ENCODE measurements at places on chromosomes 11 and 22. TPM values are rescaled to one million over a fixed set of nuclear protein-coding genes. Genes with fewer than 3 reads are reported as not detected.

GAL gene
- 1.8 TPM for polyA plus RNA-seq

CERK gene
- polyA plus RNA-seq: 32.4 TPM

PDGFD gene
- 0.83 TPM for polyA plus RNA-seq

SYCE3 gene
- polyA plus RNA-seq: 1.7 TPM

TTC28 gene
- 5.7 TPM for polyA plus RNA-seq

ZNF280B gene
- 0.14 TPM for polyA plus RNA-seq

- DNase-seq: no peak
Observed at GRCh38 chr11:115241899-115242298, 262.3 kb downstream of the CADM1 start.

- DNase-seq: no peak
Observed at GRCh38 chr11:93166194-93166593, 31.6 kb downstream of the SLC36A4 start.

DNA sequence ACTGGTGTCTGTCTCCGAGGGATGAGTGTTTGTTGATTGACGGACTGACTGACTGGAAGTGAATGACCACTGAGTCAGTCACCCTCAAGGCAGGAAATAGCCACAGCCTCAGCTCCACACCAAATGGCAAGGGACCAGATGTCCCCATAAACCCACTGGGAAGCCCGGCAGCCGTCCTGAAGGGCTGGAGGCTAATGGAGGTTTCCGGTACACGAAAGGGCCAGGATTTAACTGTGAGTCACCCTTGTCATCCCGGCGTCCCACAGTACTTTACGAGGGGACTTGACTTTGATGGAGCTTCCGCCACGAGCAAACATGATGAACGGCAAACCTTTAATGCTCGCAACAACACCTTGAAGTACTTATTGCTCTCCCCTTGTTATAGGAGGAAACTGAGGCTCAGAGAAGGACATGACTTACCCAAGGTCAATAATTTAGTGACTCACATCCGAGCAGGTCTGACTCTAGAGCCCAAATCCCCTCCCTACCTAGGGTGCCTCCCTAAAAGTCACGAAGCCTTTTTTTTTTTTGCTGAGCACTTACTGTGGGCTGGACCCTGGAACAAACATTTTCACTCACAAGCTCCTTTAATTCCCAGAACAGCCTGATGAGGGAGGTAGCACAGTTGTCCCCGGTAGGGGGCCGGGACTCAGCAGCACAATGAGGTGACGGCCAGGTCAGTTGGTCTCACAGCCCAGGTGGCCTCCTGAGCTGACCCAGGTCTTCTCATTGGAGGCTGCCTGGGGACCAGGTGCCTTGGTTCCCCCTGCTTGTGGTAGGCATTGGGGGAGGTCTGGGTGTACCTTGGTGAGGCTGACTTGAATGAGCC is 25.2 kb upstream of the GCAT start:
- DNase-seq: no peak

- DNase-seq: no peak
Observed at GRCh38 chr11:1297011-1297575, 12.3 kb downstream of the TOLLIP start.

DNA sequence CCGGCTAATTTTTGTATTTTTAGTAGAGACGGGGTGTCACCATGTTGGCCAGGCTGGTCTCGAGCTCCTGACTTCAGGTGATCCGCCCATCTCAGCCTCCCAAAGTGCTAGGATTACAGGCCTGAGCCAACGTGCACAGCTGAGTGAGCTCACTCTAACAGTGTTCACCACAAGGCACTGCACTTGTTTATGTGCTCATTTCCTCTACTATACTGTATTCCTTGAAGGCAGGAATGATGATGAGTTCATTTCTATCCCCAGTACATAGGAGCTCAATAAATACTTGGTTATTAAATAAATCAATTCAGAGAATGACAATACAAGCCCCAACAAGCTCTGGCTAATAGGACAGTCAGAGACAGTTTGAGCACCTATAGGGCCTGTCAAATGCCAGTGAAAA is 29.1 kb downstream of the ALG8 start:
- DNase-seq: no peak

DNA sequence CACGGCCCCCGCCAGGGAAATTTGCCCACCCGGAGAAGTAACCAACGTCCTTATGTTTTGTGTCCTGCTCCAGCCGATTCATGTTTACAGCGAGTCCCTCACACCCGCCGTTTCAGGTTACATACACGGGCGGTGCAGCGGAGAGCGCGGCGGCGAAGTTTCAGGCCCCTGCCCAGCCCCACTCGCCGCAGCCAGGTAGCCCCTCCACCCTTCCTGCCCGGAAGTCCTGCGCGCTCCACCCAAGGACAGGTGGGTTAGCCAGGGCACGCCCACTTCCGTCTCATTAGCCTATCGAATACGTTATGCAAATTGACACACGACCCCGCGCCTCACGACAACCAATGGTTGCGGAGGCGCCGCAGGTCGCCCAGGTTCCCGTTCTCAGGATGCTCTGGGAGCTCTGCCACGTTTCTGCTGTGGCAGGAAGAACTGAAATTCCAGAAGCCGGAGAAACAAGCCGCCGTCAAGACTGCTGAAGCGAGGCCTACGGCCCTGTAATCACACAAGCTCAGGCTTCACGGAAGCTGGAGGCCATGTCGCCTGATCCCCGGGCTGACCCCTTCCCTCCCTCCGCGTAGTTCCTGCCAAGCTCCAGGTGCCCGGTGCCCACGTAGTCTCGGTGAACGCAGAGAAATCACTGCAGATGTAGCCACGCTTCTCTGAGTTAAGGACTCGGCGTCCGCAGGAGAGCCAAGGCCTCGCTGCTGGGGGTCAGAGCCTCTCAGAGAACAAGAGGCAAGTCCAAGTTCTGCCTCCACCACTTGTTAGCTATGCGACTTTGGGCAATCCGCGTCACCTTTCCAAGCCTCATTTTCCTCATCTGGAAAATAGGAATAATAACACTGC is 22.4 kb upstream of the MYH9 start:
- DNase-seq: peak; percentile 92

DNA sequence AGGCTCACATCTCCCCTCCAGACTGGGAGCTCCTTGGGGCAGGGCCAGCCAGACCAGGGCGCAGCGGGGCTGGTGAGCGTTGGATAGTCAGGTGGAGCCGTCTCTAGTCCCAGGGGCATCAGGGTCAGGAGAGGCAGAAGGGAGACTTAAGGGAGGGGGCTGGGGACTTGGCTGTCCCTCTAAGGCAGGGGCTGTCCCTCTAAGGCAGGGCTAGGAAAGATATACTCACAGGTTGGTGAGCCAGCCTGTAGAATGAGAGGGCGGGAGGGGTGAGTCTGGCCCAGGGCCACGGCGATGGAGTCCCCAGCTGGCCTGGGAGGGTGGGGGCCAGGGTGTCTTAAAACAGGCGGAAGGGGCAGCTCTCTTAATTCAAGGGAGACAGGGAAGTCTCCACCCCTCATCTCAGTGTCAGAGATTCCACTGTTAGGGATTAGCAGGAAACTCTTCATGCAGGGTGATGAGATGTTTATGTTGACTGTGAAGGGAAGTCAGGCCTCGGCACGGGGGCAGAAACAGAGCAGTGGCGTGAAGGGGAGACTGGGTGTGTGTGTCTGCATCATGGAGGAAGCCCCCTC is 11.3 kb downstream of the P2RY2 start:
- DNase-seq: peak; percentile 84

DNA sequence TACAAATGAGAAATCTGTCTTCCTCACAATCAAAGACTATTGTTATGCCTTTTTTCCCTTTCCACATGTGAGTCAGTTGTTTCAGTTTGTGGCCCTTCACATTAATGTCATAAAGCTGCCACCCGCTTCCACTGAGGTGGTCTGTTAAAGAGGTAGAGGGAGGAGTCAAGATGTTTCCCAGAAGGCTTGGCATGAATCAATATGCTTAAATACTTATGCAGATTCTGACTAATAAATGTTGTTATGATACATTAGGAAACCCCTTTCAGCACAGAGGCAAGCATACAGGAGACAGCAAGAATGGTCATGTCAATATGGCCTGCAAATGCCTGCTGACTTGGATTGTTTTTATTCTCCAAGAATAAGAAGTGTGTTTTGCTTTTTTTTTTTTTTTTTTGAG is 6.5 kb downstream of the RTN3 start:
- DNase-seq: no peak

DNA sequence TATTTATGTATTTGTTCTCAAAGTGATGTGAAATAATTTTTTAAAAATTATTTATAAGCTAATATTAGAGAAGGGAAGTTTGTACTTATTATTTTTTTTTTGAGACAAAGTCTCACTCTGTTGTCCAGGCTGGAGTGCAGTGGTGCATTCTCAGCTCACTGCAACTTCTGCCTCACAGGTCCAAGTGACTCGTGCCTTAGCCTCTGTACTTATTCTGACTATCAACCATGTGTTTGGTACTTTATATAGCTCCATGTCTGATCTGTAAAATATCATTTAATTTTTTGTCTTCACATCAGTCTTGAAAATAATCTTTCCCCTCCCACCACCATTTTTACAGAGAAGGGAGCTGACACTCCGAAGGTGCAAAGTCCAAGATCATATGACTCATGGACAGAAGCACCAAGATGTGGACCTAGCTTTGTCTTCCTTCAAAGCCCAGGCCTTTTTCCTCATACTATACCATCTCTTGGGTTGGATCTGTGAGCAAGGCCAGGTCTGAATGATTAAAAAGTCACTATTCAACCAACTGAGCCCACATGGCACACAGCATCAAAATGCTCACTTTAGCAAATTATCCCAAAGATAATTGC is 32.4 kb upstream of the EED start:
- DNase-seq: no peak

GRCh38 chr11:45853332-45854219 is 6.3 kb downstream of the CRY2 start:
- no peak for DNase-seq

DNA sequence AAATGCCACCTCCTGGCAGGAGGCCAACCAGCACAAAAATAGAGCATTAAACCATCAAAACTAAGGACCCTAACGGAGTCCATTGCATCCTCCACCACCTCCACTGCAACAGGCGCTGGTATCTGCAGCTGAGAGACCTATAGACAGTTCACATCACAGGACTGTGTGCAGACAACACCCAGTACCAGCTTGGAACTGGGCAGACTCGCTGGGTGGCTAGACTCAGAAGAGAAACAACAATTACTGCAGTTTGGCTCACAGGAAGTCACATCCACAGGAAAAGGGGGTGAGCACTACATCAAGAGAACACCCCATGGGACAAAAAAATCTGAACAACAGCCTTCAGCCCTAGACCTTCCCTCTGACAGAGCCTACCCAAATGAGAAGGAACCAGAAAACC is 11.6 kb upstream of the TMEM45B start:
- DNase-seq: no peak

DNA sequence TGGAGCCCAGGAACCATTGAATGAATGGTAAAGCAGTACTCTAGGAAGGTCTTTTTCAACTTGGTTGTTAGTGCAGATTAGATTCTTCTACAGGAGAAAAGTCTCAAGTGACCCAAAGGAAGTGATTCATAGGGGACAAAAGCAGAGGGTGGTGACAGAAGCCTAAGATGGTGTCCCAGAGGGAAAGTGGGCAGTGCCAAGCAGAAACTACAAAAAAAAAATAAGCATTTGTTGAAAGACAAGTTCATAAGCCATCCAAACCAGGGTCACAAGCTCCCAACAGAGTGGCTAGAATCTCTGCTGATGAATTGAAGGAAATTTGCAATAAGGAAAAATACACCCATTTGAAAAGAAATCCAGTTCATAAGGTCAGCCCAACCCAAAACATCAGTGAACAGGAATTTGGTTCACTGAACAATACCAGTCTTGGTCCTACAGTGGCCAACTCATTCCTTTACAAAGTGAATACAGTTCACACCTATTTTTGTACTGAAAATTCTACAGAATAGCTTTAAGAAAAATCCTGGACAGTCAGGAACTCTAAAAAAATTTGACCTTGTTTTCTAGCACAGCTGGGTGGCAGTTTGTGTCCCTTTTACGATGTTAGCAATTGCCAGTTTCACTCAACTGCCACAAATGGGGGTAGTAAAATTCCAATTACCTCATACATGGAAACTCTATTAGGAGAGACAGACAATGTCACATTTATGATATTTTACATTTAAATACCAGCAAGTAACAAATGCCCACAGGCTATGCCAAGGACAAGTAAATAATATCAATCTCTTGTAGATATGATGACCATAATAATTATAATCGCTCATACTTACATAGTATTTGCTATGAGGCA is 21.6 kb upstream of the NUP160 start:
- no peak for DNase-seq

GRCh38 chr11:116473790-116474346 is 298.9 kb downstream of the BUD13 start:
- DNase-seq: no peak

GRCh38 chr11:66302656-66303055 is 11.0 kb downstream of the TMEM151A start:
- DNase-seq: no peak

- no peak for DNase-seq
Observed at GRCh38 chr22:39839204-39839603, 54.4 kb downstream of the ENTHD1 start.

DNA sequence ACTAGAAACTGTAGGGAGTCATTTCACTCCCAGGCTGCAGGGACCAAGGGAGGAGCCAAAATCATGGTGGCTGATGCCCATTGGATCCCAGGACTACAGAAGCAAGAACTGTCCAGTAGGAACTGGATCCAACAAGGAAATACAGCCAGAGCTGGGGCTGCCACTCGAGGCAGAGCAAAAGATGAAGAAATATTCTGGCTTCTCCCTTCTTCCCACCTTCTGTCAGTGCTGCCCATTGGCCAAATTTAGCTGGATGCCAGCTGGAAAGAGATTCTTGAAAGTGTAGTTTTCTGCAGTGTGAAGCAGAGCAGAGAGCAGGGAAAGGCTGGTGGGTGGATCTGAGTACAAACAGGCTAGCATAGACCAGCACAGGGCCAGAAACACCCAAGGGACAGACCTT is 45.6 kb downstream of the COMMD9 start:
- DNase-seq: no peak

DNA sequence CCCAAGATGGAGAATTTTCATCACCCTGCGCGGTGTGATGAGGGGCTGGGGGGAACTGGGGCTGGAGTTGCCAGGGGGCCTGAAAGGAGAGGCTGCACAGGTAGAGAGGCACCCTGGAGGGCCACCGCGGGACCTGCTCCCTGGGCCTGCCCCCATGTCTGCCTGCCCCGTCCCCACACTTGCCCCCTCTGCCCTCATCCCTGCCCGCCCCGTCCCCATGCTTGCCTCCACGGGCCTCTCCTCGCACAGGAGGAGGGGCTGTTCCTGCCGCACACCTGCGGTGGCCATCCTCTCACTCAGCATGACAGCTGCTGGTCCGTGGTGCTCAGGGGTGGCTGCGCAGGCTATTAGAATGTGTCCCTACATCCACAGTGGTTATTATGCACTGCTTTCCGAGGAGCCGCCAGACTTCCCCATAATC is 43.5 kb downstream of the LINC01488 start:
- DNase-seq: no peak

All from lung (tissue), 17 donors.